ENCODE measurements at places on chromosomes 5 and 9.

GRCh38 chr5:57576317-57576716 lies 93.7 kb upstream of the ACTBL2 start:
- no peak for DNase-seq

- no peak for DNase-seq
Measured at GRCh38 chr9:127395497-127396252, 1.3 kb upstream of the SLC2A8 start.

- peak; percentile 63 for DNase-seq
Measured at GRCh38 chr5:132684491-132684890, 10.7 kb downstream of the IL4 start.

DNA sequence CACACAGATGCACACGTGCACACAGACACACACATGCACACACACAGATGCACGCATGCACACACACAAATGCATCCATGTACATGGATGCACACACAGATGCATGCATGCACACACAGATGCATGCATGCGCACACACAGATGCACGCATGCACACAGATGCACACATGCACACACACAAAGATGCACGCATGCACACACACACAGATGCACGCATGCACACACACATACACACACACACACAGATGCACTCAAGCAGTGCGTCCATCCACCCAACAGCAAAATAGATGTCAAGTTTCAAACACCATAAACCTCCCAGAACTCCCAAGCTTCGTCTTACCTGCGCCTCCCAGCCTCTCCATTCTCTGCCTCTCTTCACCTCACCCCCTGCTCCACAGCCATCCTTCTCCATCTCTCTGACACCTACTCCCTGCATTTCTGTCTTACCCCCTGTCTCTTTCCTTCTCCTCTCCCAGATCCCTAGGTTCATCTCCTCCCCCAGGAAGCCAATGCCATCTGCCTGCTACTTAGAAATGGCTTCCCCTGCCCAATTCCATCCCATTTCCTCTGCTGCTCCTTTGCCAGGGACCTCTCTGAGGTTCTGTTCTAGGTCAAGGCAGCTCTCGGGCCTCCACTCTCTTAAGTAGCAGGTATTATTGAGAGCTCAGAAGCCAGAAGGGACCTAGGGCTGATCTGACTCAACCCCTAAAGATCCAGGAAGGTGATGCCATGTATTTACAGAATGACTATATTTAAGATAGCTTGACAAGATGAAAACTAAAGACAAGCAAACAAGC lies 297.2 kb downstream of the MED10 start:
- DNase-seq: no peak

- DNase-seq: no peak
Measured at GRCh38 chr9:120933310-120934055, 6.9 kb upstream of the TRAF1 start.

DNA sequence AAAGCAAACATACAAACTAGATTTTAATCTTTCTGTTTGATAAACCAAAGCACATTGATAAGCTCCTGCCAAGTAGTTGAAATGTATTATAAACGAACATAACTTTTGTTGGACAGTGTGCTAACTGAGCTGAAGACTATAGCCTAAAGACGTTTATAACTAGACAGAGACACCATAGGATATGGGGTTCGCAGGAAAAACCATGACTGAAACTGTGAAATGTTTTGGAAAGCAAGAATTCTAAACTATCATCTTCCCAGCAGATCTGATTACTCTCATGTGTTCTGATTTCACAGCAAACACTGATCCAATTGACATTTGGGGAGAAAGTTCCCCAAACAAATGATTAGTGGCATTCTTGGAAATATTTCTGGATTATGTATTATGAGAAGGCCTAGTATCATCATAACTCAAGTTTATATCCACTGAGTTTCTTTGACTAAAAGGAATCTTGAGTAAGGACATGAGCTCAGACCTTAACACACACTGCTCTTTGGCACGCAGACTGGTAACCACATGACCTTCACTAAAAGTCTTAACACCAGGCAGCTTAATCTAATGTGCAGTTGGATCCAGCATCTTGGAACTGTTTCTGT lies 375.2 kb downstream of the ZNF608 start:
- DNase-seq: no peak

GRCh38 chr9:90770182-90770738 lies 31.4 kb upstream of the SYK start:
- no peak for DNase-seq

DNA sequence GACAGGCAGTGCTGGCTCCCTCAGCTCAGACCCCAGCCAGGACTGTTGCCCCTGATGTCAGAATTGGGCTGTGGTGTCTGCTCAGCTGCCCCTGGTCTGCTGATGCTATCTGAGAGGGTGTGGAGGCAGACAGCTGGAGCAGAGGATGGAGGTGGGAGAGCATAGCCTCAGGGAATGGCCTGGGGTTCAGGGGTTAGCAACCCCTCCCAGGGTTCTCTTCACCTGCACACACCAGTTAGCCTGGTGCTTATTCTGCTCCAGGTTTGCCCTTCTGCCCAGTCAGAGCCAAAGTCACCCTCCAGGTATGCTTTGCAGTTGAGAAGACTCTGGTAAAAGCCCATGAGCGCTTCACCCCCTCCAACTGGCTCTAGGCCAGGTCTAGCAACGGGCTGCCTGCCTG lies 109.8 kb downstream of the SAXO1 start:
- no peak for DNase-seq
